ENCODE measurements at places on chromosomes 5 and 9.

DNA sequence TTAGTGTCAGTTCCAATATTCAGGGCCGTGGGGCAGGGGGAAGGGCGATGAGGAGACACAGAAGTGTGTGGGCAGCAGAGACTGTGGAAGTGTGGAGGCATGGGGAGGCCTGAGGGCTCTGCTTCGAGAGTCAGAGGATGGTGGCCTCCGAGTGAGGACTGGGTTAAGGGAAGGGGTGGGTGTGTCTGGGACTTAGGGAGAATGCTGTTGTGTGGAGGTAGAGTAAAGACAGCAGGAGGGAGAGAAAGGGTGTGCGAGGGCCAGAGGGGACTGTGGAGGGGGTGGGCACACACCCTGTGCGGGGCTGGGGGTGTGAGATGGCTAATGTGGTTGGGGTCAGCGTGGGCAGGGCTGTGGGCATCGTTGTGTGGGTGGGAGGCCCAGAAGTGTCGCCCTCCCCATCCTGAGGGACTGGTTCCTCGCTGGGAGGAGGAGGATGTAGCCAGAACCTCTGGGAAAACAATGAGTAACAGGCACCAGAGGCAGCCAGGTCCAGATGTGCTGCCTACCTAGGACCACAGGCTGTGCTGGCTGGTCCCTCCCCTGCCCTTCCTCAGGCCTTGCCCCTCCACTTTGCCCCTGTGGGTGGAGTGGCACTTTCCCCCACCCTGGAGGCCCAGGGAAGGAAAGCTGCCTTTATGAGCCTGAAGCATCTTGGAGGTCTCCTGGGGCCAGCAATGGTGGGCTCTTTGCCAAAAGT, 4.2 kb downstream of the USP20 start:
- no peak for DNase-seq

DNA sequence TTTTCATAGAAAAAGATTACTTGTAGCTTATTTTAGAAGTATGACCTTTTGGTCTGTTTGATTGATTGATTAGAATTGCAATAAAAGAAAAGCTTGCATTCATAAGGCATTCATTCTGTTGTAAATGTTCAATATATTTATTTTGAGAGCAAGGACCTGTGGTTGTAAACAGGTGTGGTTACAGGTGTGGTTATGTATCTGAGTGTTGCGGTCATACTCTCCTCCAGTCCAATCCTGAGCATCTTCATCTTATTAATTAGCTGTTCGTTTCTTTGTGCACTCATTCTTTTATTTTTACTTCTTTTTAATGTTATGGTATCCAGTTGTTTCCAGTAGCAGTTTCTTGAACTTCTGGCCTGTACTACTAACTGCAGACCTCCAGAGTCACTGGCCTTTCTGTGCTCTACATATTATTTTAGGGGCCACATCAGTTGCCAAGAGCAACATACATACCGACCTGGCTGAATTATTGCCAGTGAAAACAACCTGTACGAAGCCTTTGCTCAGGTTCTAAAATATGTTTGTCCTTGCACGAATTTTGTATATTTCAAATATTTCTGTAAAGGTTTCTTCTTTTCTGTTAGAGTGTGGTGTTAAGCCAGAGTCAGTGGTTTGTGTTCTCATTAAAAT, 128.7 kb downstream of the CDC42SE2 start:
- DNase-seq = no peak

DNA sequence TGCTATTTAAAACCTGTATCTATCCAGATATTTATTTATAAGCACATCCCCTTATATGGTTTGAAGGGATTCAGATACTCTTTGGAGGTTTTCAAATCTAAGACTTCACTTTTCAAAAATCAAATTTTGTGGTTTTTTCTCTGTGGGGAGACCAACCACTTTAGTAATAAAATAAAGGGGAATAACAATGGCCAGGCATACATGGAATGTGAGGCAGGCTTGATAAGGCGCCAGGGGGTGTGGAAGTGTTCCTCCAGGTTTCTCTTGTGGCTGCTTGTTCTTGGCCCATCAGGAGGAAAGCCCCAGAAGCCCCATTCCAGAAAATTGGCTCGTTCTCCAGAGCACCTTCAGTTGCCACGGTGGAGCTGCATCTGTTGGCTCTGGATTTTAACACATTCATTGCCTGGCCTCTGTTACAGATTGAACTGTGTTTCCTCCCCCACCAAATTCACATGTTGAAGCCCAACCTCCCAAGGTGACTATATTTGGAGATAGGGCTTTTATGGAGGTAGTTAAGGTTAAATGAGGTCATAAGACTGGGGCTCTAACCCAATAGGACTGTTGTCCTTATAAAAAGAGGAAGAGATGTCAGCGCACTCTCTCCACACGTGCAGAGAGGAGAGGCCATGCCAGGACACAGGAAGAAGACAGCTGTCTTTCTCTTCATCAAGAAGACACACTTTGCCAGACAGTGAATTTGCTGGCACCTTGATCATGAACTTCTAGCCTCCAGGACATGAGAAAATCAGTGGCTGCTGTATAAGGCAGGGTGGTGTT, 195.9 kb downstream of the TMEM38B start:
- peak; percentile 8 for DNase-seq

GRCh38 chr5:126967808-126968466, 62.4 kb downstream of the MARCHF3 start:
- DNase-seq = no peak

- peak; percentile 99 for DNase-seq
Measured at GRCh38 chr5:113489299-113489698, 1.0 kb upstream of the MCC start.
